ENCODE measurements at places on chromosomes 1 and 21.

DNA sequence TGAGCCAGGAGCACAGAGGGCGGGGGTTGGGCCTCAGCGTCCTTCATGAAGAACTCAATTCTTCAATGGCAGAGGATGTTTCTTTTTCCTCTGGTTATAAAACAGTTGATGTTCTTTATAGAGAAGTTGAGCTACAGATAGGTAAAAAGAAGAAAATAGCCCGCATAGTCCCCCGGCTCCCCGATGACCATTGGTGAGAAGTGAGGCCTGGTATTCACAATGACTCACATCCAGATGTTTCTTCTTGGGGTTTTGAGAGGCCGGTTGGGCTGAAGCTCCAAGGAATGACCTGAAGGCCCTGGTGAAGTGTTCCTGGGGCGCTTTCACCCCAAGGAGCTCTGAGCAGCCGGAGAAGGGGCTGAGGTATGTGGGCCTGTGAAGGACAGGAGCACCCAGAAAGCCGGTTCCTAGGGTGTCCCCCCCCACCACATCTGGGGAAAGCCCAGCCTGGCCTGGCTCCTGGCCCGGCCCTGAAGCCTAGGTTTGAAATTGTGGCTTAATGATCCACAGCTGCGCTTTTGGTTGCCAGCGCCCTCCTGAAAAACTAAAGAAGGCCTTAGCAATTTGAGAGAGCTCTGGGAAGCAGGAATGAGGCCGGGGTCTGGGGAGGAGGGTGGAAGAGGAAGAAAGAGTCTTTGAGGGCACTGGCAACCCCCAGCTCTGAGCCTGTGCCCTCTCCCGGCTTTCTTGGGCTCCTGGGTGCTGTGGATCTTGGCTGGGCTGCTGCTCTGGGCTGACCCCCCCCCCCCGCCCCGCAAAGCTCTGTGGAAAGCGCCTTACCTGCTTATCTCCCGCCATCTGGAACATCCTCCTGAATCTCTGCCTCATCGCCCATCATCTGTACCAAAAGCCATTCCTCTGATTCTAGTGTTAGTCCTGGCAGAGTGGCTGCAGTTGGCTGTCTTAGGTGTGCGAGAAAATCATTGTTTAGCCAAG is 444.7 kb downstream of the CAMTA1 start:
- DNase-seq = no peak

- DNase-seq = no peak
Measured at GRCh38 chr1:15900662-15901279, 53.3 kb downstream of the SPEN start.

DNA sequence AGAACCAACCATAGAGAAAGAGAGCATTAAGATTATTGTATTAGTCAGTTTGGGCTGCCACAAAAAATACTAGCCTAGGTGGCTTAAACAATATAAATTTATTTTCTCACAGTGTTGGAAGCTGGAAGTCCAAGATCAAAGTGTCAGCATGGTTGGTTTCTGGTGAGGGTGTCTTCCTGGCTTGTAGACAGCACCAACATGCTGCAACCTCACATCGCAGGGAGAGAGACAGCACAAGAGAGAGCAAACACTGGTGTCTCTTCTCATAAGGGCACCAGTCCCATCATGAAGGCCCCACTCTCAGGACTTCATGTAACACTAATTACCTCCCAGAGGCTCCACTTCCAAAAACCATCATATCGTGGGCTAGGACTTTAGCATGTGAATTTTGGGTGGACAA is 30.6 kb upstream of the HAO2 start:
- DNase-seq = no peak

GRCh38 chr1:1081311-1082238 is 7.5 kb upstream of the RNF223 start:
- DNase-seq = no peak

GRCh38 chr1:55287723-55288122 is 72.6 kb upstream of the USP24 start:
- DNase-seq = no peak
